Naive thymus-derived CD4-positive, alpha-beta T cell (primary cell): ENCODE measurements at places on chromosomes 3 and 15.
A peak's percentile ranks its signal among the peaks of the same experiment; 100 is the strongest.

DNA sequence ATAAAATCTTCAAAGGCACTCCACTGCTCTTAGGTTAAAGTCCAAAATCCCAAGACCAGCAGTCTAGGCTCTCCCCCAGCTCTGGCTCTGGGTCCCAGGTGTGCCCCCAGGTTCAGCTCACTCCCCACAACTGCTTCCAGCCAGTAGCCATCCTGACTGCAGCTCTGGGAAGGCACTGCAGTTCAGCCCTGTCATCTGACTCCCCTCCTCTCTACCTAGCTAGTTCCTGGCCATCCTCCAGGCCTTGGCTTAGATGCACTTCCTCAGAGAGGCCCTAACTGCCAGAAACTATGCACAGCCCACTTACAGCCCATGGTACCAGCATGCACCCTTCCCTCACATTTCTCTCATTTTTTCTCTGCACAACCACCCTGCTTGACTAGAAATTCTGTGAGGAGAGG, 25.5 kb downstream of the TBC1D2B start:
- H3K27me3 ChIP-seq: no peaks in the 10 kb centered on the region
- H3K4me1 ChIP-seq: peaks cover 100% of the 10 kb centered on the region
- H3K27ac ChIP-seq: peak overlapping the region; percentile 70
- peak overlapping the region; percentile 14 for H3K4me3 ChIP-seq
- peaks cover 8% of the 10 kb centered on the region for H3K36me3 ChIP-seq

DNA sequence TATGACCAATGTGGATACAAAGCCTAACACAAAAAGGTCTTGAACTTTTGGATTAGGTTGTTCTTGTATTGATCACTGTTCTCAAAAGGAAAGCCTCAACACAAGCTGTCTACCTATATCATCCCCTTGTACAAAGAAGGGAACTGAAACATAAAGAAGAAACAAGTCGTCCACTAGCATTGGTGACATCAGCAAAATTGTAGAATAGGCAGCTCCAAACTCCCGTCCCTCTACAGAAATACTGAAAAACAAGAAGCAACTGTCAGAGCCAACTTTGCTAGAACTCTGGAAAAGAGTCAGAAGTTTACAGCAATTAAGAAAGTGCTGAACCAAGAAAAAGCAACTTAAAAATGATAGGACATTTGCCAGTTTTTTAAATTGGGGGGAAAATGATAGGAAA, 7.5 kb upstream of the NR1I2 start:
- no peak for DNase-seq
- H3K27ac ChIP-seq: no peak overlapping the region
- H3K4me3 ChIP-seq: no peak overlapping the region
- H3K27me3 ChIP-seq: no peaks in the 10 kb centered on the region

GRCh38 chr3:37922721-37923568, 61.3 kb downstream of the CTDSPL start:
- no peaks in the 10 kb centered on the region for H3K36me3 ChIP-seq
- no peaks in the 10 kb centered on the region for H3K27me3 ChIP-seq
- no peaks in the 10 kb centered on the region for H3K4me1 ChIP-seq
- H3K27ac ChIP-seq: no peak overlapping the region

DNA sequence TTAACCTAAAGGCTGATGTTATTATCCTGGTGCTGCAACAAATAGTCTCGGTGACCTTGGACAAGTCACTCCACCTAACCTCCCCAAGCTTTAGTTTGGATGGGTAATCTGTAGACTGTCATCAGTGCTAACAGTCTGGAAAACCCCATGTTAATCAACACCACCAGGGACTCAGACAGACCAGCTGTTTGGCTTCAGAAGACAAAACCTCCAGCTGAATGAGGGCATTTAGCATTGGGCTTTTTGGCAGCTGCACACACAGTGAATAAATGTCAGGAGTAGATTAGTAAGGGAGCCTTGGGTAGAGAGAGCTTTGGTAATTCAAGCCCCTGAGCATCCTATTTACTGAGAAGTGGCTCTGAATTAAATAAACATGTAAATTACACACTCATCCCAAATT, 24.9 kb upstream of the C3orf80 start:
- no peaks in the 10 kb centered on the region for H3K36me3 ChIP-seq
- no peaks in the 10 kb centered on the region for H3K27me3 ChIP-seq
- no peaks in the 10 kb centered on the region for H3K4me1 ChIP-seq

- no peak overlapping the region for H3K27ac ChIP-seq
- H3K27me3 ChIP-seq: no peaks in the 10 kb centered on the region
- no peak for DNase-seq
These were observed 13.8 kb upstream of the CCR9 start for GRCh38 chr3:45872569-45872968.

DNA sequence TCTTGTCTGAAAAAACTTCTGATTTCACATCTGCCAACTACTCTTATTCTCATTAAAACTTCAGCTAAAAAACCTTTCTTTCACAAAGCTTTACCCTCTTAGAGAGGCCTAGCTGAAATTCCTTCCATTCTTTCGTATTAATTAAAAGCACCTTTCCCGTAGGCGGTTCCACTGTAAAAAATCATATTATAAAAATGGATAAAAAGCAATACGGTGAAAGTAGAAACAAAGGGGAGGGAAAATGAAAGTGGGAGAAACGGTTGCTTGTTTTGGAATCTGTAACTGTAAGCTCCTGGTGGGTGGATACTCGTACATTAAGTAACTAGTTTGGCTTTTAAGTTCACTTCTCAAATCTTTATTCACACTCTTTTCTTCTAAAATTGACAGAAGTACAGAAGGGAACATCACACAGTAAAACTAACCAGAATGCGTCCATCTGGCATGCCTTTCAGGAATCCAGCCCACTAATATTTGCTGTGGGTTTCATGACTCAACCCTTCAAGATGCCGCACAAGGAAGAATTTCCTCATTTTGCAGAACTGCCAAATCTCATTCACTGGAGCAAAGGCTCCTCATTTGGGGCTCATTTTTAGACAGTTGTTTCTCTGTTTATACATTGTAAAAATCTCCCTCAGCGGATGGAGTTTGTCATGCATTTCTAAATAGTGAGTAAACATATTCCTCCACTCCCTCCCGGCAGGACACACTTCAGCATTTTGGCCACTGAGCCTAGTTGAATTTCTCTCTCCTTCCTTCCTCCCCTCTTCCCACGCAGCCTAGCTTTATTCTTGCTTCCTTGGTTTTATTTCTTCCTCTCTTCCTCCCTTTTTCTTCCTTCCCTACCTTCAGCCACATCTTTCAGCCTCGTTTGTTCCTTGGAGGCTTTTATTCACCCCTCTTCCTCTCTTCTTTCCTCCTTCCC, 419.5 kb upstream of the NAALADL2 start:
- peak overlapping the region; percentile 41 for H3K4me3 ChIP-seq
- no peak for DNase-seq
- H3K4me1 ChIP-seq: no peaks in the 10 kb centered on the region
- H3K27ac ChIP-seq: no peak overlapping the region
- no peaks in the 10 kb centered on the region for H3K36me3 ChIP-seq

DNA sequence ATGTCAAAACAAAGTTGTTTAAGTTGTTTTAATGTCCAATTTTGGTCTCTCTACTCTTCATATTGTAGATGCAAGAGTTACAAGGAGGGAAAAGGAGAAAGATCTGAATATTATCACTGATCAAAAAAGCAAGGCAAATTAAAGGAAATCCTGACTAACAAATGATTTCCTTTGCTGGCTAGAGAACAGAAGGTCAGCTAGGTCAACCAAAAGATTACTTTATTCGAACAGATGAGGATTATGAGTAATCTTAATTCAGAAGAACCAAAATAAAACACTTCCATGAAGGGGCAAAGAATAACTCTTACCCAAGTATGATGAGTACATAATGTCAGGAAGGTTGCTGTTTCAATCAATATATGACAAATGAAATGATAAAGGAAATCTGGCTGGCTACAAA, 33.8 kb downstream of the CPNE4 start:
- H3K27me3 ChIP-seq: no peaks in the 10 kb centered on the region
- H3K36me3 ChIP-seq: no peaks in the 10 kb centered on the region
- DNase-seq: no peak
- H3K4me3 ChIP-seq: no peak overlapping the region

DNA sequence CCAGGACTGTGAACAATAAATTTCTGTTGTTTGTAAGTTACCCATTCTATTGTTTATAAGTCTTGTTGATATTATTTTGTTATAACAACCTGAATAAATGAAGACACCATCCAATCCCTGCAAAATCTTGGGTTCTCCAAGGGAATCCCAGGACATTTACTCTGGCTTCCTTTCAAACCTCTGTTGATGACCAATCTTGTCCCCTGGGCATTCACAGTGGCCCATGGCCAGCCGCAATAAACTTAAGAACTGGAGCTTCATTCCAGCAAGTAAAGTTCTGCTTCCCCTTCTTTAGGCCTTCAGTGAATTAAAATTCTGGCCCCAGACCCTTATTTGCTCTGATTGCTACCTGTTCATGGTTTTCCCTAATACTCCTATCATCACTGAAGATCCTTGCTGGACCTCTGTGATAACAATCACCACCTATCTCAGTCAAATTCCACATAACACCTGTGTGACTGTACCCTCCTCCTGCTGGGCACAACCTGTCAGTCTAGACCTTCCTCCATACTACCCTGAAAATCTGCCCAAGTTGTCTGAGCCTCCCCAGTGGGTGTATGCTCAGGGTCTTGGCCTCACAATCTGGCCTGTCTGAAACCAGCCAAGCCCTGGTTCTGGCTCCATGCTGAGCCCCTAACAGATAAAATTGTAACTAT, 153.1 kb downstream of the SEMA6D start:
- no peak overlapping the region for H3K27ac ChIP-seq
- H3K4me1 ChIP-seq: no peaks in the 10 kb centered on the region
- no peaks in the 10 kb centered on the region for H3K36me3 ChIP-seq
- H3K27me3 ChIP-seq: no peaks in the 10 kb centered on the region
- H3K4me3 ChIP-seq: no peak overlapping the region

- no peaks in the 10 kb centered on the region for H3K4me1 ChIP-seq
- H3K27ac ChIP-seq: no peak overlapping the region
- no peaks in the 10 kb centered on the region for H3K36me3 ChIP-seq
- DNase-seq: no peak
- H3K27me3 ChIP-seq: no peaks in the 10 kb centered on the region
These were observed 34.0 kb upstream of the ITGA11 start for GRCh38 chr15:68465861-68466560.

GRCh38 chr3:195806916-195807231, 4.9 kb downstream of the MUC4 start:
- H3K27me3 ChIP-seq: no peaks in the 10 kb centered on the region
- no peak for DNase-seq
- peaks cover 10% of the 10 kb centered on the region for H3K4me1 ChIP-seq
- H3K4me3 ChIP-seq: no peak overlapping the region
- H3K27ac ChIP-seq: no peak overlapping the region
- no peaks in the 10 kb centered on the region for H3K36me3 ChIP-seq

DNA sequence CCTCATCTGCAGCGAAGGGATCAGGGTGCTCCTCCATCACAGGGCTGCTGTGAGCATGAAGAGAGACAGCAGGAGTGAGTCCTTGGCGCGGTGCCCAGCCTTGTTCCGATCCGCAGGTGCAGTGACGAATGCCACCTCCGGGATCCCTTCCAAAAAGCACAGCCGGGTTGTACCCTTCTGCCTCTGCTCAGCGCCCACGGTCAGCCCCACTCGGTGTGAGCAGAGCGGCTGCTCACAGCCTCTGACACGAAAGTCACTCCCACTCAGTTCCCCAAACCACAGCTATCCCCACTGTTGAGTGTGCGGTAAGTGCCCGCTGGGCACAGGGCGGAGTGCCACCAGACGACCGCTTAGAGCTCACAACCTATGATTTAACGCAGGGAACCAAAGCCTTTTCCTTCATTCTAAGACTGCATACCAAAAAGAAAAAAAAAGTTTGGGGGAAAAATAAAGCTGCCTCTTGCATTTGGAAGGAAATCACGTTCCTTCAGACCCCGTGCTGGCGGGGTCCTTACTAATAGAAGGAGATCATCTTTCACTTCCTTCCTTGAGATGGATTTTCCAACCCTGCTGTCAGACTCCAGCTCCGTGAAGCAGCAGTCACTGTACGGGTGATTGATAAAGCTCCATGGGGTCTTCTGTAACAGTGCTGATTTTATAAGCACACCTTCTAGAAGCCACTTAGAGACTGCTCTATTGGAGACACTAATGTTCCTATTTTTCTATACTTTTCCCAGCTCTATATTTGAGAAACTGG, 34.7 kb upstream of the TUBGCP5 start:
- H3K27me3 ChIP-seq: no peaks in the 10 kb centered on the region
- DNase-seq: no peak
- no peaks in the 10 kb centered on the region for H3K4me1 ChIP-seq

DNA sequence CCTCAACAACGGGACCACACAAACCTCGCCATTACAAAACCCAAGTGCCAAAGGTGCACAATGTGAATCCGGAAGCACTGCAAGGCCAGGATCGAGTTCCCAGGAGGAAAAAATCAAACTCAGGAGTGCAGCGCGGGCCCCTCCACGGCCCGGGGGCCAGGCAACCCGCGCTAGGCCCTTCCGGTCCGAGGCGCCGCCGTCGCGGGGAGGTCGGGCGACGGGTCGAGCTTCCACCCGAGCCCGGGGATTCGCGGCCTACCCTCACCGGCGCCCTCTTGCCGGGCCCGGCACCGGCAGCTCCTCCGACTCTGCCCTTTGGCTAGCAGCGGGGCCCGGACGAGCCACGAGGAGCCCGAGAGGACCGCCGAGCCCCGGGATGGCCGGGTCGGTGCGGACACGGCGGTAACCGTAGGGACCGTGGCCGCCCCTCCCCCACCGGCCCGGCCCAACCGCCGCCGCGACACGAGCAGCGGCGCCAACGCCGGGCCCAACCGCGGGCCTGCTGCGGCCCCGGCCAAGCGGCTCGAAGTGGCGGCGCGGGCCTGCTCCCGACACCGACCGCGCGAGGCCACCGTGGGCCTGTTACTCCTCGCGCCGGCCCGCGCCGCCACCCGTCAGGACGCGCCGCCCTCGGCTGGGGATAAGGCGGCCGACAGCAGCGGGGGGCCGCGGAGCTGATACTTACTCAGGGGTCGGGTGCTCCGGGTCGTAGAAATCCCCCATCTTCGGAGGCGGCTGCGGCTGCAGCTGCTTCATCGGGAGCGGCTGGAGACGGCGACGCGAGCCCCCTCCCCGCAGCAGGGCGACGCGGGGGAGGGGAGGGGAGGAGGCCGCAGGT, 525 bp downstream of the SETD2 start:
- H3K27me3 ChIP-seq: no peaks in the 10 kb centered on the region
- H3K36me3 ChIP-seq: no peaks in the 10 kb centered on the region
- H3K4me1 ChIP-seq: peaks cover 34% of the 10 kb centered on the region
- peak; percentile 62 for DNase-seq
- peak overlapping the region; percentile 77 for H3K4me3 ChIP-seq
- H3K27ac ChIP-seq: peak overlapping the region; percentile 96

GRCh38 chr3:176587089-176587488, 610.2 kb downstream of the TBL1XR1 start:
- no peaks in the 10 kb centered on the region for H3K4me1 ChIP-seq
- no peak overlapping the region for H3K4me3 ChIP-seq
- no peak overlapping the region for H3K27ac ChIP-seq
- no peak for DNase-seq
- no peaks in the 10 kb centered on the region for H3K36me3 ChIP-seq
- no peaks in the 10 kb centered on the region for H3K27me3 ChIP-seq

- peaks cover 12% of the 10 kb centered on the region for H3K4me1 ChIP-seq
- DNase-seq: no peak
- H3K36me3 ChIP-seq: peaks cover 41% of the 10 kb centered on the region
These were observed 1.1 kb downstream of the SEC13 start for GRCh38 chr3:10319804-10320203.

GRCh38 chr3:31449318-31449717, 83.4 kb upstream of the STT3B start:
- H3K4me3 ChIP-seq: no peak overlapping the region
- no peak overlapping the region for H3K27ac ChIP-seq
- no peaks in the 10 kb centered on the region for H3K27me3 ChIP-seq
- no peak for DNase-seq
- H3K4me1 ChIP-seq: peaks cover 11% of the 10 kb centered on the region
